ENCODE measurements at places on chromosomes 2 and 18.

DNA sequence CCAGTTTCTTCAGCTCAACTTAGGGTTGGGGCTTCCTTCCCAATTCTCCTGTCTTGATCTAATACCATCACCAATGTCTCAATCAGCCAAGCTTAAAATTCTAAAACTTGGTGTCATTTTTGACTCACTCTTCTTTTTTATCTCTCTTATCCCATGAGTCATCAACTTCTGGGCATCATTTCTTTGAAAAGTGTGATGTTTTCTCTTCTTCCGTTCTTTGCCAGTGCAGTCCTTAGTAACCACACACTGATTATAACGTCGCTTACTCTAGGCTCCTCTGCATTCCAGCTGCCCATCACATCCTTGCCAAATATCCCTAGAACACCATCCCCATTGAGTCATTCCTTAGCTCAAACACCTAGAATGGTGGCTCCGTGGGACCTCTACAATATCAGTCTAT lies 27.4 kb upstream of the MRO start:
- no peak for DNase-seq

GRCh38 chr2:67883316-67884087 lies 179.3 kb downstream of the C1D start:
- no peak for DNase-seq

GRCh38 chr2:23204685-23205242 lies 180.2 kb upstream of the KLHL29 start:
- DNase-seq, result no peak

GRCh38 chr2:104361414-104361813 lies 492.5 kb upstream of the POU3F3 start:
- no peak for DNase-seq

DNA sequence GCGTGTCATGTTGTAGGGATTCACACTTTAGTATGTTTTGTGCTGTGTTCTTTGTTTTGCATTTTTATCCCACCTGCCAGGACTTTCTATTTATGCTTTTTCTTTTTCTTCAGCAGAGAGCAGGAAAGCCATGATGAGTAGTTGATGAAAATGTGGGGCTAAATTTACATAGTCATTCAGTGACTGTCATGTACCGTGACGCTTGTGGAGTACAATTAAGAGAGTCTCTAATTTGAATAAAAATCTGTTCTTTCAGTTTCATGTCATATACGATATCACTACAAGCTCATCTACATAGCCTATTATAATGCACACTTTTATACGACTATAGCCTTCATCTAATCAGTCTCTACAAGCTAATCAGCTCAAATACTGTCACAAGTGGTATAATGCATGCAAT lies 112.7 kb upstream of the SPATS2L start:
- DNase-seq, result no peak
